Neural progenitor cell (in vitro differentiated cells): ENCODE measurements at places on chromosomes 6 and 20. TPM values are rescaled to one million over a fixed set of nuclear protein-coding genes. Genes with fewer than 3 reads are reported as not detected.

The MYH7B gene
- total RNA-seq, result 0.03 TPM in 1 of 2 replicates, not detected in the other

DNA sequence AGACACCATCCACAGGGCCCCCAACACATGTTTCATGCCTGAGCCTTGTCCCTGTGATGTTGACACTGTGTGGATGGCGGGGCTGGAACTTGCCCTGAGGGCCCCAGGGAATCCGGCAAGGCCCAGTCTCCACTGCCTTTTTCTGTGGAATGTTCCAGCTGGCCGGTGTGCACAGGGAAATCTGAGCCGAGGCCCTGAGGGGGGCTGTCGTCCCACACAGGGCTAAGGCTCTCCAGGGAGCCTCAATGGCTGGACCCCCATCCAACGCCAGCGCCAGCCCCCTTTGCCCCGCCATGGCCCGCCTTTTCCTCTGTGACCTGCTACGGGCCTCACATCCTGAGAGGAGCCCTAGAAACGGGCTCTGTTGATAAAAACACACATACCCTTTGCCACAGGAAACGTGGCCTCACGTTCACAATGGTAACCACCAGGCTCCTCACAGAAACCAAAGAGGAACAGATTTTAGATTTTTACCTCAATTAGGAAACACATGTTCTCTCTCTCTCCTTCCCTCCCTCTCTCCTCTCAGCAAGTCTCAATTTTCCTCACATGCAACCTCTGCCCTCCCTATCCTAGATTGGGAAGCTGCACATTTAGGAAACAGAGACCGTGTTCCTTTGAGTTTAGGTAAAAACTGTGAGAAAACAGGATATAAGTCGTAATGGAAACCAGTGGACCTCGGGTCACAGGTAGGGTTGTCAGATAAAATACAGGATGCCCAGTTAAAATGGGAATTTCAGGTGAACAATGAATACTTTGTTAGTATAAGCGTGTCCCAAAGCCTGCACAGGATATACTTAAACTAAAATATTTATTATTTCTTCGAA lies 13.7 kb upstream of the ZNF831 start:
- DNase-seq, result no peak

DNA sequence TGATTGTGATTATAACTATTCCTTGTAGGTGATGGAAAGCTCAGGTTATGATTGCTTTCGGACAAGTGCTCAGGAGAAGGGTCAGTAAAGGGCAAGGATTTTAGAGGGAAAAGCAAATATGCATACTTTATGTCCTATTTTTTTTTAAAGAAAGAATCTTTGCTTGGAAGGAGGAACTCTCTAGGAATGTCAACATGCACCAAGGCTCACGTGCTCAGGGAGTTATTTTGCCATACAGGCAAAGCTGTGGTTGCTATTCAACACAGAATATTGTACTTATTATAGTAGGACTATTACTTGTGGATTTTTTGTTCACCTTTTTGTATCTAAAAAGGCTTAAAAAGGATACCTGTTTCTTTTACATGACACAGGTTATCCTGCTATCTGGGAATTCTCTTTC lies 3.0 kb upstream of the TSPYL1 start:
- DNase-seq, result no peak

GRCh38 chr20:38126932-38127621 lies 38.0 kb downstream of the TGM2 start:
- no peak for DNase-seq

DNA sequence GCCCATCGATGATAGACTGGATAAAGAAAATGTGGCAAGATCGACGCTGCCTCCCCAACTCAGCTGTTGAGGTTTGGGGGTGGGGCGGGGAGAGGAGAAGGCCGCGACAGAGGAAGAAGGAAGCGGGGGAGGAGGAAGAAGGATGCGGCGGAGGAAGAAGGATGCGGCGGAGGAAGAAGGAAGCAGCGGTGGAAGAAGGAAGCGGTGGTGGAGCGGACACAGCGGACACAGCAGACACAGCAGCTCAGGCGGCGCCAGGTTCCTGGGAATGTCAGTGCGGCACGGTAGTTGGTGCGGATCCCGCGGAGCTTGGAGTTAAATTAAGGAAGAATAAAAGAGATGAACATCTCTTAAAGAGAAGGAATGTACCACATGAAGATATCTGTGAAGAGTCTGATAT lies 163.9 kb upstream of the NT5E start:
- DNase-seq, result no peak
